CD4-positive, alpha-beta T cell treated with Interleukin-4 for 1 hour (primary cell): ENCODE measurements at places on chromosomes 3 and 15.
A peak's percentile ranks its signal among the peaks of the same experiment; 100 is the strongest.

- DNase-seq = peak; percentile 41
Measured at GRCh38 chr3:184145111-184145524, 10.0 kb downstream of the EIF2B5 start.

- DNase-seq = no peak
Measured at GRCh38 chr3:78990156-78990555, 777.6 kb downstream of the ROBO1 start.

DNA sequence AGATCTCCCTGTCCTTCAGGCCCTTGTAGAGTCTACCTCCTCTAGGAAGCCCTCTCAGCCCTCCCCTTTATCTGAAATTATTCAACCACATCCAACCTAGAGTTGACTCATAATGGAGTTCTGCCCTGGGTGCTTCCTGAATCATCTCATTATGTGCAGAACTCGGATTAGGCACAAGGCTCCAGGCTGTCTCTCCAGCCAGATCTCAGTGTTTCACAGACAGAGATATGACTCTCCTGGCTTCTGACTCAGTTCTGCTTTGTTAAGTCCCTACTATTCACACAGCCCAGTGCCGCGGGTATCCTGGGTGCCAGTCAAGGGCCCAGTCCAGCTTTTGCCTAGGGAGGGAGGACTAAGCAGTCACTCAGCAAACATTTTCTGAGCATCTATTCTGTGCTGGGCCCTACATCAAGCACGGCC, 9.3 kb downstream of the STRA6 start:
- no peak for DNase-seq

DNA sequence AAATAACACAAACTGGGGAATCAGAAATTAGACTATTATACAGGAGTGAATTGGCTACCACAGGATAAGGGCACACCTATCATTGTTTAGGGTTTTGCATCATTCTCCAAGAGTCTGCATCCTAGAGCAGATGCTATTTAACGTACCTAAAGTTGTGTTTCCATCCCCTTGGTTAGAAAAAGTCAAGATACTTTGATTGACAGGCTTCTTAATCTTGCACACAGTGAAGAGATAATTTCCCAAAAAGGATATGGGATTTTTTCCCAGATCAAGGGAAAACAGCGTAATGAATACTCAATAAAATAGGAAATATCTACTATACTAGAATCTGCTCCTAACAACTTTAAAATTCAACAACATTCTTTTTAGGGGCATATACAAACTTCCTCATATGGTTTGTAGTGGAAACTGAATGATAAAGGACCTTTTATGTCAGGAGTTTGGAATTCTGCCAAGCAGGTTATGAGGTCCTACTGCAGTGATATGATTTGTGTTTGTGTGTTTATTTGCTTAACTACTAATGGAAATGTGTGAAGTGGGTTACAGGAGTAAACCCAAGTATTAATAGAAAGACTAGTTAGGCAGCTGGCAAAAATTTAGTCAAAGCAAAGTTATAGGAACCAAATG, 124.1 kb upstream of the MME start:
- DNase-seq = no peak

GRCh38 chr3:122892118-122892960, 97.5 kb downstream of the SLC49A4 start:
- DNase-seq = no peak

GRCh38 chr3:59968513-59969045, 918.8 kb upstream of the CFAP20DC start:
- no peak for DNase-seq

DNA sequence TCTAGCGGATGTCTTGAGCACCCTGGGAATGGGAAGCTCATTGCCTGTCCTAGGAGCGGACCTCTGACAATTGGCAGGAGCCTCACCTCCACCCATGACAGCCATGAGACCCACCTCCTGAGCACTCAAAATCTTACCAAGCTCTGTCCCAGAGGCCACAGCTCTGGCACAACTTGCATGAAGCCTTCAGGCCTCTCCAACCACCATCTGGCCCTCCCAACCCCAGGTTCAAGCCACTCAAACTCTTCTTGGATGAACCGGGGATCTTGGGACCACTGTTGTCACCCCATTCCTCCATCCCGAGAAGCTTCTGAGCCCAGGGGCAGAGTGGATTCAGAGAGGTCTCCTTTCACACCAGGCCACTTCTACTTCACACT, 1.5 kb downstream of the VIPR1 start:
- no peak for DNase-seq

DNA sequence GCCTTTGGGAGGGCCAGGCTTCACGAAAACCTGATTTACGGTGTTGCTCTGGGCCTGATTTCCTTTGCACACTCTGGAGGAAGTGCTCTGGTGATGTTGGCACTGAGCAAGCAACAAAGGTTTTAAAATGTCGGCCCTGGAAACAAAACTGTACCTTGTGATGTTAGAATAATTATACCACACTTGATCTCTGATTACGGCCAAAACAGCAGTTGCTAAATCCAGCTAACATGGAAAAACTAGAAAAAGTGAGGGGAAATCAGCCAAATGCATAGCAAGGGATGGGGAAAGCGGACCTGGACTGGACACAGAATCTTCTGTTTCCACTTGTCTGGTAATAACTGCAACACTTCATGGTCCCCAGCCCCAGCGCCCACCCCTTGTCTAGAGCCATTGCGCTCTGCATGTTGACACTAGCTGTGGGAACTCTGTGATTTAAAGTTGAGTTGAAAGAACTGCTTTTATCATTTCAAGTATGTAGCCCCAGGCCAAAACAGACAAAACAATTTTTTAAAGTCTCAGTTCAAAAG, 120.1 kb downstream of the VGLL4 start:
- no peak for DNase-seq

DNA sequence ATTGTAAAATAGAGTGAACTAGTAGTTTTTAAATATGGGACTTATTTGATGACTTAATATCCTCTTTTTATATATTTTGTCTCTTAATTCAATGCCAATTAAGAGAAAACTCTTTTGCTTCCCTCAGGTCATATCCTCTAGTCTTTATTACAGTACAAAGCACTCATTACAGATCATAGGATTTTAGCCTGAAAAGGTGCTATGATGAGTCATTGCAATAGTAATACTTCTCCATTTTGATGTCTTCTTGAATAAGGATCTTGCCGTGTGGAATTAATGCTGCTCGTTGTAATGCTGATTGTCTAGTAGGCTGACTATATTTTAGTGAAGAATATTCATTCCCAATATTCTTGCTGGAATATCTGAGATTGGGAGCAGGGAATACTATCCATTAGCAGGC, 612.2 kb upstream of the GOLIM4 start:
- DNase-seq = no peak

- DNase-seq = no peak
Measured at GRCh38 chr15:101250873-101251829, 697 bp downstream of the CHSY1 start.

DNA sequence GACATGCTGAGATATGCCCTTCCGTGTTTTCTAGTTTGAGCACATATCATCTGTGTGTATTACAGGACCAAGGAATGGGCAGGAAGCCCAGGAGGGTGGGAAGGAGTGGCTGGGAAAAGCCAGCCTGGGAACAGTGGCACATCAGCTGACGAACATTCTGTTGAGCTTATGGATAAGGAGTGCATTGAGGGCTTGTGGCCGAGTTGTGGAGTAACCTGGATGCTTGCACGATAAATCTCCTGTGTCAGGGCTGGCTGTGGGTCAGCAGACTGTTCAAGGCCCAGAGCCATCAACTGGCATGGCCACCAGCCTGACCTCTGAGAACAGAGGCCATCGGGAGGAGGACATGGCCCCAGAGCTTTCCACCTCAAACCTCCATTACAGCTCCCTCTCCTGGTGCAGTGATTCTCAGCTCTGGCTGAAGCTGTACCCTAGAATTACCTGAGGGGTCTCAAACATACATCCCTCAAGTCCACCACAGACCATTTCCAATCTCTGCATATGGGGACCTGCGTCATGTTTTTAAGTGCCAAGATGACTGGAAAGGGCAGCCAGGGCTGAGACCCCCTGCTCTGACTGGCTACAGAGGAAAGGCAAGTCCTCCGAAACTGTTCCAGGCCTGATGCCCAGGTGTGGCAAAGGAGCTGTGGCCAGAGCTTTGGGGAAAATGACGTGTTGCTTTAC, 4.8 kb upstream of the VILL start:
- DNase-seq = no peak

DNA sequence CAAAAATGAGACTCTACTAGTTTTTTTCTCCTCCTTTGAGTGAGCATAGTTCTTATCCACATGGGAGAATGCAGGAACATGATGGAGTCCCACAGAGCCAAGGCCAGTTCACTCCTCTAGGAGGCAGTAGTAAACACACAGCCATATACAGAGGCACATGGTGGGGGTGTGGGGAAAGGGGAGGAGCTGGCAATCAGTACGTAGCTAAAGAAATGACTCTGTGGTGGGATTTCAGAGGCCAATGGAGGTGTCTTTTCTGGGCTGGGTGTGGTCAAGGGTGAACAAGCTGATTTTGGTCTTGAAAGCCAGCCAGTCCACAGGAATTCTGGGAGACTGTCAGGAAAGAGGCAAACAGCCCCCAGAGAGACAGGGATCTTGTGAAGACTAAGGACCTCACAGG, 6.6 kb upstream of the RAB11A start:
- DNase-seq = peak; percentile 63

GRCh38 chr15:55707518-55707917, 35.4 kb downstream of the PRTG start:
- DNase-seq = no peak

DNA sequence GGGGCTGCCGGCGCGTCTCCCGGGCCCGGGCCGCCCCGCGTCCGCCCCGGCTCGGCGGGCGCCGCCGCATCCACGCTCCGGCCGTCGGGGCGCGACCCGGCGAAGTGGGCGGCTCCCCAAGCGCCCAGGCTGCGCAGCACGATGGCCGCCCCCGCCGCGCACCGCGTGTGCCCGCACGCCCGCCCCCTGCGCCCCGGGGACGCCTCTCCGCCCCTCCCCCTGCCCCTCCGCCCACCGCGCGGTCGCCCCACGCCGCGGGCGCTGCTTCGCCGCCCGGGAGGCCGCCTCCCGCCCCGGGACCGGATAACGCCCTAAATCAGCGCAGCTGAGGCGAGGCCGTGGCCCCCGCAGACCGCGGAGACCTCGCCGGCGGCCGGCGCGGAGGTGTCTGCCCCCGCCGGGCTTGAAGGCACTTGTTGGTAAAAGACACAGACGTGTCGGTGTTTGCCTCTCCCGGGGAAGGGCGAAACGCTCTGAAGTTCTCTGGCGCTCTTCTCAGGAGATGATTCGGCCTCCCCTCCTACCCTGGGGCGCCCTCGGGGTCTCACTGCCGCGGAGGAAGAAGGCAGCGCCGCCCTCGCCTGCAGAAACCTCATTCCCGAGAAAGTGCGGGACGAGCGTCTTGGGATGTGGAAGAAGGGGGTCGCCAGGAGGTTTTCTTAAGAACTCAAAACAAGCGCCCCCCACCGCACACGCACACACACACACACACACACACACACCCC, at the start of gene BNC1:
BNC1 (minus strand) TSS at position 106 of the 725 bp plus-strand sequence; CDS start at position 70, 36 bp downstream.
- DNase-seq = no peak

DNA sequence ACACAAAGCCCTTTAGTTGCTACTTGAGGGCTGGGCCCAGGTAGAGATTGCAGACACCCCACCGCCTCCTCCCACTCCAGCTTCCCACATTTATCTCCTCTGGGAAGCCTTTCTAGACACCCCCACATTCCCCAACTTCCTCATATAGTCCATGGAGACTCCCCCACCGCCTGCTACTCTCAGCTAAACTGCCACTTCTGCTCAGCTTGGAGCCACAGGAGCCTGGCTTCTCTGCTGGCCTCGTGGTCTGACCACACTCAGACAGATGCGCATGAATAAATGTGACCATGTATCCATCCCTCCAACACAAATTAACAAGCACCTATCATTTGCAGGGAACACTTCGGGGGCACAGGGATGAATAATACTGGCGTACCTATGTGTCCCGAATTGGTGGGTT, 10.5 kb upstream of the ACSBG1 start:
- no peak for DNase-seq

GRCh38 chr15:57156210-57156884, 220.0 kb upstream of the CGNL1 start:
- no peak for DNase-seq

- no peak for DNase-seq
Measured at GRCh38 chr3:98014268-98014585, 20.9 kb downstream of the GABRR3 start.
